Inflammatory macrophage treated with lipopolysaccharide for 4 hours (primary cell): ENCODE measurements at places on chromosomes 16 and 17.

DNA sequence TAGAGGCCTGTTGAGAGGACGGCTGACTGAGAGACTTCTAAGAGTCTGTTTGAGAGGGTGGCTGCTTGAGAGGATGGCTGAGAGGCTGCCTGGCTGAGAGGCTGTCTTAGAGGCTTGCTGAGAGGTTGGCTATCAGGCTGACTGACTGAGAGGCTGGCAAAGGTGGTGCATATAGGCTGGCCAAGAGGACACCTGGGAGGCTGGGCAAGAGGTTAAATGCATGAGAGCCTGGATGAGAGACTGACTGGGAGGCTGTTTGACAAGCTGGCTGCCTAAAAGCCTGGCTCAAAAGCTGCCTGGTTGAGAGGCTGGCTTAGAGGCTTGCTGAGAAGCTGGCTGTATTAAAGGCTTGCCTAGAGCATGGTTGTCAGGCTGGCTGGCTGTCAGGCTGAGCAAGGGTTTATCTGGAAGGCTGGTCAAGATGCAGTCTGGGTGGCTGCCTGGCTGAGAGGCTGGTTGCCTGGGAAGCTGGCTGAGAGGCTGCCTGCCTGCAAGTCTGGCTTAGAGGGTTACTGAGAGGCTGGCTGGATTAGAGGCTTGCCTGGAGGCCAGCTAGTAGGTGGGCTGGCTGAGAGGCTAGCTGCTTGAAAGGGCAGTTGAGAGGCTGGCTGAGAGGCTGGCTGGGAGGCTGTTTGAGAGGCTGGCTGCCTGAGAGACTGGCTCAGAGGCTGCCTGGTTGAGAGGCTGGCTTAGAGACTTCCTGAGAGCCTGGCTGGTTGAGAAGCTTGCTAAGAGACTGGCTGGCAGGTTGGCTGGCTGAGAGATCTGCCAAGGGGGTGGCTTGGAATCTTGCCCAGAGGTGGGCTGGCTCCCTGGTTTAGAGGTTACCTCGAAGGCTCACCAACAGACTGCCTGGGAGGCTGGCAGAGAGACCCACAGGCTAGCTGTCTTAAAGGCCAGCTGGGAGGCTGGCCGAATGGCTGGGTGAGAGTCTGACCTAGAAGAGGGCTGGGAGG, 38.3 kb upstream of the ACSM2B start:
- DNase-seq, result no peak

DNA sequence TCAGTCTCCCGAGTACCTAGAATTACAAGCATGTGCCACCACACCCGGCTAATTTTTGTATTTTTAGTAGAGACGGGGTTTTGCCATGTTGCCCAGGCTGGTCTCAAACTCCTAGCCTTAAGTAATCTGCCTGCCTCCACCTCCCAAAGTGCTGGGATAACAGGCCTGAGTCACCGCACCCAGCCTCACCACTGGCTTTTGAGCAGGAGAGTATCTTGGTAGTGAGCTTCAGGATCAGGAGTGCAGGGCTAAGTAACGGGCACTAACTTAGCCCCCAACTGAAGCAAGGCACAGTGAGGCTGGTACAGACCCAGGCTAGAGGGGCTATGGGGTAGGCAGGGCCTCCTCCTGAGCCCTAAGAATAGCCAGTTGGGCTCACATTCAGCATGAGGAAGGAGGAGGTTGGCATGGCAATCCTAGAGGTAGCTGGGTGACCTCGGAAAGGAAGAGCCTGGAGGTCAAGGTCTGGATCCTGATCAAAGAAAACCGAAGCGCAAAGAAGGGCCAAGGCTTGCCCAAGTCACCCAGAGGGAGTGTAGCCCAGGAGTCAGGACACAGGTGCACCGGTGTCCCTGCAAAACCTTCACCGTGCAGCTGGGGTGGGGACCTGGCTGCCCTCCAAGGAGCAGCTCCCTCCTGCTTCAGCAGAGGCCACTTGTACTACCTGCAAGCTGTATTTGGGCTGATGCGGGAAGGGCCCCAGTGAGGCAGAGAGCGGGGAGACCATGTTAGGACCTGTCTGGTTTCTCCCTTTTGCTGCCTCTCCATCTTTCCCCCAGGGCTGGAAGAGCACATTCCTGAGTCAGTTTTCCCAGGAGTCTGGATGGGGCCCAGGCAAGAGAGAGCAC, 1.3 kb upstream of the ADGRG5 start:
- no peak for DNase-seq

- DNase-seq, result peak; percentile 97
Measured at GRCh38 chr17:2406903-2407790, 6.3 kb upstream of the MNT start.

GRCh38 chr16:10922328-10923145, 19.7 kb downstream of the DEXI start:
- DNase-seq, result peak; percentile 91

GRCh38 chr17:8954339-8954738, 11.2 kb downstream of the PIK3R5 start:
- peak; percentile 99 for DNase-seq

- no peak for DNase-seq
Measured at GRCh38 chr17:49871211-49871610, 23.3 kb upstream of the TAC4 start.

GRCh38 chr17:48426019-48426665, 3.9 kb downstream of the SKAP1 start:
- DNase-seq, result no peak

GRCh38 chr16:1155353-1156054, 2.6 kb downstream of the CACNA1H start:
- DNase-seq, result no peak

DNA sequence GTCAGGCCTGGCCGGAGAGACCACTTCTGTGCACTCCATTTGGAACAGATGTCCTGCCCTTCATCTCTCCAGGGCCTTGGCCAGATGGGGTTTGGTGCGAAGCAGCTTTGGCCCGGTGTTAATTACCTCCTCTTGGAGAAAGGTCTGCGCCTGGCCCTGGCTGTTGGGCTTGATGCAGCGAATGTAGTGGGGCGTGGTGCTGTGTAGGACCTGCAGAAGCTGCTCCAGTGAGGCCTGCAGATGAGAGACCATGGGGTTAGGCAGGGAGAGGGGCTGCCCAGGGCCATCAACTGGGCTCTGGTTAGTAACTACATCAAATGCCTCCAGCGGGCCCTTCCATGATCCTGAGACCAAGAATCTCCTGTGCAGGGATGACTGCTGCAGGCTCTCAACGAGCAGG, 18.7 kb downstream of the ZNHIT3 start:
- DNase-seq, result no peak

- DNase-seq, result no peak
Measured at GRCh38 chr17:73654241-73654640, 10.0 kb upstream of the SDK2 start.

GRCh38 chr16:11630046-11630767, 38.0 kb upstream of the SNN start:
- no peak for DNase-seq
